Uterus (tissue), 4 donors: ENCODE measurements at places on chromosomes 2 and 18.

GRCh38 chr2:41698678-41699422 is 349.0 kb upstream of the PKDCC start:
- no peak overlapping the region for H3K4me3 ChIP-seq
- no peaks in the 10 kb centered on the region for H3K4me1 ChIP-seq

DNA sequence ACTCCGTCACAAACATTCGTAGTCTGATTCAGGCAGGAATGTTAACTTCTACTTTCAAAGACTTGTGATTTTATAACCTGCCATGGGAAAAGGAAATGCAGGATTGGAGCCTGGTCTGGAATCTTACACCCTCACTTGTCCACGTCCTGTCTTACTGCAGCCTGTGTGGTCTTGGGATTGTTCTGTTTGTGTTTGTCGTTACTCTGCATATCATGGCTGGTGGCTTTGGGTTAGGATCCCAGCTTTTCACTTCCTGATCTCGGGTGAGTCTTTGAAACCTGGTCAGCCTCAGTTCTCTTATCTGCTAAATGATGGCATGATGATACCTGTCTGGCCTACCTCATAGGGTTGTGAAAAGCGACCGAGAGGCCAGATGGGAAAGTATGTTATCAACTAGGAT is 34.6 kb downstream of the SH3BP4 start:
- H3K27ac ChIP-seq, result no peak overlapping the region
- no peaks in the 10 kb centered on the region for H3K36me3 ChIP-seq
- no peaks in the 10 kb centered on the region for H3K27me3 ChIP-seq
- no peak overlapping the region for H3K4me3 ChIP-seq
- no peak for DNase-seq
- H3K4me1 ChIP-seq, result peaks cover 3% of the 10 kb centered on the region

DNA sequence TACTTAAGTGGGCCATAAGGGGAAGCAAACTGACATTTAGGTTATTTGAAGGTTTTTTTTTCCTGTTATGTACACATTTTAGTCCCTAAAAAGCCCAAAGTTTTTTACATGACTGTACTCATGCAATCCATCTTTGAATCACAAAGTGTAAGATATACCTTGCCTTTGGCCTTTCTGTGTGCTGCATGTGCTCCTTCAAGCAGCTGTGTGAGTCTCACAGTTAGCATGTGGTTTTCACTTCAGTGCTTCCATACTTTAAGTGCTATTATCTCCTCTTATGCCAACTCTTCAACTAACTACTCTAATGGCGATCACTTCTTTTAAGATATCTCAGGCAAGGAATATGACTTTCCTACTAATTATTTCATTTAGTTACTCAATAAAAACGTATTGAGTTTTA is 597.1 kb upstream of the ACVR2A start:
- H3K27ac ChIP-seq, result no peak overlapping the region
- no peaks in the 10 kb centered on the region for H3K27me3 ChIP-seq
- no peaks in the 10 kb centered on the region for H3K4me1 ChIP-seq
- H3K36me3 ChIP-seq, result no peaks in the 10 kb centered on the region
- no peak for DNase-seq

- H3K27ac ChIP-seq, result no peak overlapping the region
- H3K27me3 ChIP-seq, result no peaks in the 10 kb centered on the region
These were observed 46.1 kb downstream of the TTC39C start for GRCh38 chr18:24060644-24061043.

DNA sequence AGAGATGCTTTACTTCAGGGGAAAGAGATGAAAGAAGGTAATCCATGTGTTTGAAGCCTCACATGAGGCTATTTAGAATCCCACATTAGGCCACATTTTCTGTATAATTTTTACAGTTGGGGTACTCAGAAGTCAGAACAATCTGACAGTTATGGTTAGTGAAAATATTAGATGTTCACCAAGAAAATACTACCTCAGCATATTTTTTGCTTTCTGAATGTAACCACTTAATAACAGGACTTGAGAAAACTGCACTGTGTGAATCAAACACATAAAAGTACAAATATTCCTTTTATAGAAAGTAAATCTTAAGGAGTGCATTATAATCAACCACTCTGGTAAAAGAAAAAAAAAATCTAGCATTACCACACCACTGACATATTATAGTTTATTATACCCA is 169.3 kb downstream of the SATB2 start:
- no peak overlapping the region for H3K27ac ChIP-seq
- H3K4me1 ChIP-seq, result no peaks in the 10 kb centered on the region
- no peaks in the 10 kb centered on the region for H3K27me3 ChIP-seq

GRCh38 chr18:22999212-22999611 is 66.1 kb downstream of the RBBP8 start:
- no peaks in the 10 kb centered on the region for H3K27me3 ChIP-seq
- H3K4me3 ChIP-seq, result no peak overlapping the region
- H3K27ac ChIP-seq, result no peak overlapping the region
- no peaks in the 10 kb centered on the region for H3K4me1 ChIP-seq

DNA sequence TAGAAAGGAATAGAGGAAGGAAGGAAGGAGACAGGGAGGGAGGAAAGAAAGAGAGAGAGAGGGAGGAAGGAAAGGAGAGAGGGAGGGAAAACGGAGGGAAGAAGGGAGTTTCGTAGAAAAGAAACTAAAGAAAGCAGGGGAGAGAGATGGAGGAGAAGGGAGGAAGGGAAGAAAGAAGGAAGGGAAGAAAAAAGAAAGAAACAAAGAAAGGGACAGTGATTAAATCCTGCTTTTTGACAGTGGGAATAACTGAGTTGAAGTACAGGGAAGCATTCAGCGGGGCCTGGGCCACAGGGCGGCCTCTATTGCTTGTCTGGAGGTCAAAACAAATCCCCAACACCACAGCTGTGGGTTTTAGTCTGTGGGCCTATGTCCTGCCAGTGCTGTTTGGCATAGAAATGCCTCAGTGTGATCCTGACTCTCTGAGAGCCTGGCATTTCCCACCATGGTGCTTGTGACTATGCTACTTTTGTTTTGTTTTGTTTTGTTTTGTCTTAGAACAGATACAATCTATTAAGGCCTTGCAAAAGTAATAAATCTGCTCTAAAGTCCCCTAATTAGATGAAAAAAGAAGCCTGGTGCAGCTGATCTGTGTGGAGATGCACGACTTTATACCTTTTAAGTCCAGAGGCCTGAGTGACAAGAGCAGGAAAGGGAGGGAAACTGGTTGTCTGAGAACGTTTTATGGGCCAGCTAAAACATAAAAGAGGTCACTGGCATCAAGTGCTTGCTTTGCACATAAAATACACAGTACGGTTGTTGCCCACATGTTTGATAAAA is 40.0 kb downstream of the IL1RL2 start:
- H3K4me3 ChIP-seq, result no peak overlapping the region
- no peaks in the 10 kb centered on the region for H3K36me3 ChIP-seq
- H3K4me1 ChIP-seq, result peaks cover 8% of the 10 kb centered on the region
- peak overlapping the region; percentile 97 for H3K27ac ChIP-seq
- H3K27me3 ChIP-seq, result no peaks in the 10 kb centered on the region

DNA sequence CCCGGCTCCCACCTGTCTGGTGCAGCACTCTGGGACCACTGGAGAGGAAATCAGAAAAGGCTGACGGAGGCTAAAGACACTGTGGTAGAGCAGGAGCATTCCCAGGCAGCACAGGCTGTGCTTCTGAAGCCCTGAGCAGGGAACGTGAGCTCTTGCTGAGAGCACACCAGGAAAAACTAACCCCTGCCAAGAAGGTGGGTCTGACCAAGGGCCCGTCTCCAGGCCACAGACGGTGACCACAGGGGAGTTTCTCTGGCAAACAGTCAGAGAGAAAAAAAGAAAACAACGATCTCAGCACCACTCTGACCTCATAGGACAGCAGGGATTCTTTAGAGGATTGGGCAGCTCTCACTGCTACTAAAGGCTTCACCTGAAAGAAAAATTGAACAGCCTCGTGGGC is 201.4 kb downstream of the AFF3 start:
- DNase-seq, result no peak
- no peaks in the 10 kb centered on the region for H3K4me1 ChIP-seq
- no peaks in the 10 kb centered on the region for H3K27me3 ChIP-seq
- no peaks in the 10 kb centered on the region for H3K36me3 ChIP-seq

DNA sequence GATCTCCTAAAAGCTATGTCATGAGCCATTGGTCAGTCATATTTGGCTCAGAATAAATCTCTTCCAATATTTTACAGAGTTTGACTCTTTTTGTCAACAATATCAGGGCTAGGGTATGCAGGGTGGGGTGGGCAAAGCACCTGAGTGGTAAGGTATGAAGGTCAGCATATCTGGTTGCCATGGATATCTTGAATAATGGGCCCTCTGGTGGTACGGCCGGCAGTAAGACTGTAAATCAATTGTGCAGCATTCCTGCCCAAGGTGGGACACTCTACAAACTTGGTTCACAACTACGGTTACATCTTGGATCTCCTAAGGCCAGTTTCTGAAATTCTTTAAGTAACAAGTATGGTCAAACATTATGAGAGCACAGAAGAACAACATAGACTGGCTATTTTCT is 119.6 kb downstream of the SPOPL start:
- no peaks in the 10 kb centered on the region for H3K27me3 ChIP-seq
- no peak overlapping the region for H3K4me3 ChIP-seq
- H3K27ac ChIP-seq, result no peak overlapping the region
- H3K4me1 ChIP-seq, result no peaks in the 10 kb centered on the region

GRCh38 chr2:202910698-202911097 is 775 bp downstream of the WDR12 start:
- H3K27ac ChIP-seq, result no peak overlapping the region
- H3K4me3 ChIP-seq, result peak overlapping the region; percentile 80
- no peaks in the 10 kb centered on the region for H3K36me3 ChIP-seq
- H3K27me3 ChIP-seq, result no peaks in the 10 kb centered on the region

DNA sequence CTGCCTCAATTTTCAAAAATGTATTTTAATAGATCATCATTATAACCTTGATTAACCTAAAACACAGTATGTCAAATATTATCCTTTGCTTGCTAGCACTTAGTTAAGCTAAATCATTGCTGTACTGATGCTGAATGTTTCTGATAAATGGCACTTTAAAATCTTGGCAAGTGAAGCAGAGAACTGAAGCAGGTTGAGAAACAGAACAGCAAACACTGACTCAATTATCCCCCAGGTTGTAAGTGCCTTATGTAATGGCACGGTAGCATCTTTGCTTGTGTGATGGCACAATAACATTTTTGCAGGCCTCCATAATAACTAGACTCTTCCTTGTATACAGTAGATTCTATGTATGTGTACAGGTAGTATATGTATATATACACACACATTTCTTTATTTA is 33.8 kb downstream of the ARHGAP15 start:
- H3K27me3 ChIP-seq, result no peaks in the 10 kb centered on the region
- no peak overlapping the region for H3K4me3 ChIP-seq
- H3K36me3 ChIP-seq, result no peaks in the 10 kb centered on the region
- DNase-seq, result no peak

DNA sequence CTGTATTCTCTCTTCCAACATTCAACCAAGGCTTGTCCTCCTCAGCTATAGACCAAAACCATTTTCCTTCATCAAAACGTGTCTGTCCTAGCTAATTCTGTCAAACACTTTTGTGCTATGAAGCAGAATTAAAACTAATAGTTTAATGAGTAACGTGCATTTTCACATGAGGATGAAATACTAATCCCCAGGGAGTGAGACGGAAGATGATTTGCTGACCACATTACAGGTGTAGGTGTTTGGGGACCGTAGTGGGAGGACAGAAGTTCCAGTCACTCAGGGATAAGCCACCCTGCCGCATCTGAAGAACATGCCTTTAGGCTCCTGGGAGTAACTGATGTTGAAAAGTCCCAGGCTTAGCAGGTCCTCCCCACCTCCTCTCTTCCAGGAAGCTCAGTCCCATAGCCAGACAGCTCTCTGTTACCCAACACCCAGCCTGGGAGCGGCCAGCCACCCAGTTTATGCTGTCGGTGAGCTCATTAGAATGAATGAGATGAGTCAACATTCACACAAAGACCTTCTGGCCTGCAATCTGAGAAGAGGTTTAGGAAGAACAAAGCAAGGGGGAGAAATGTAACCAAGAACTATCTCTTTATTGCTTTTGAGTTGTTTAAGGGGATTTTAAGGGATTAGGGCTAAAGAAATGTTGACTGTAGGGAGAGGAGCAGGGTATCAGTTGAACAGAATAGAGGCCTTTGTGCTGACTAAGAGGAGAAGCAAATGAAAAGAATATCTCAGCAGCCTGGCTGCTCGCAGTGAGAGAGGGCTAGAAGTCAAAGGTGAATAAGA is 122.5 kb downstream of the FOXI3 start:
- H3K4me1 ChIP-seq, result no peaks in the 10 kb centered on the region
- no peak overlapping the region for H3K27ac ChIP-seq
- DNase-seq, result no peak
- no peaks in the 10 kb centered on the region for H3K36me3 ChIP-seq
- no peaks in the 10 kb centered on the region for H3K27me3 ChIP-seq

DNA sequence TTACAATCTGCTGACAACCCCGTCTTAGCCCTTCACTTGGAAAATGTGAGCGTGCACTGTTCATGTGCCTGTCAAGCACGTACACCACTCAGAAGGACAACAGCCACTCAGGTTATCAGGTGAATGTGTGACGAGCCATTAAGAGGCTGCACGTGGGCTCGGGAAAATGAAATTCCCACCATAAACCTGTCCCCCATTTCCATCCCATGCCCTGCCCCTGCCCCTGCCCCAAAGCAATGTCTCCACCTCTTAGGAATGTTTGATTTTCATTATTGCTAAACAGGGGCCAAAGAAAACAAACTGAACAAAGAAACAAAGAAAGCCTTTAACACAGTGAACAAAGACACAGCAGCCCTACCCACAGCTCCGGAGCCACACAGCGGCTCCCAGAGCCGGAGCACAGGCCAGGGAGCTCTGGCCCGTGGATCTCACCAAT is 90.5 kb downstream of the TMEM18 start:
- no peaks in the 10 kb centered on the region for H3K27me3 ChIP-seq
- H3K4me1 ChIP-seq, result no peaks in the 10 kb centered on the region
- H3K27ac ChIP-seq, result no peak overlapping the region

GRCh38 chr2:169363560-169364150 is 1.3 kb upstream of the LRP2 start:
- no peak overlapping the region for H3K27ac ChIP-seq
- peak overlapping the region; percentile 42 for H3K4me3 ChIP-seq
- H3K4me1 ChIP-seq, result no peaks in the 10 kb centered on the region
- no peak for DNase-seq
- no peaks in the 10 kb centered on the region for H3K36me3 ChIP-seq

DNA sequence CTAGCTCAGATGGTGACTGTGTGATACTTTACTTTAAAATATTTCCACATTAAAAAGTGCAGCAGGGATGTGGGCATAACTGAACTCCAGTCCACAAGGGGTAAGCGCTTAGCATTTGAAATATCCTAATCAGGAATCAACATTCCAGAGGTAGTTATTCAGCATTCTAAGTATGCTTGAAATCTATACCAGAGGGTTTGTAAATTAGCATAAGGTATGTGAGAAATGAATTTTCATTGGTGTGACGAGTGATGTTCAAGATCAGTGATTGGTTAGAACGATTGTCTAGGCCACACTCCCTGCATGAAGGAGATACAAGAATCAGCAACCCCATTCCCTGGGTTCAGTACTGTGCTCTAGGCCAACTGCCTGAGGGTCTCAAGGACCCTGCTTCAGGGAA is 42.6 kb downstream of the MAPK4 start:
- H3K27ac ChIP-seq, result no peak overlapping the region
- no peaks in the 10 kb centered on the region for H3K27me3 ChIP-seq
- DNase-seq, result no peak
